ENCODE measurements at places on chromosomes 5 and 9.

- DNase-seq: no peak
Measured at GRCh38 chr9:130382636-130383349, 62.0 kb upstream of the ASS1 start.

GRCh38 chr5:154923441-154924430, 14.3 kb downstream of the GEMIN5 start:
- no peak for DNase-seq

DNA sequence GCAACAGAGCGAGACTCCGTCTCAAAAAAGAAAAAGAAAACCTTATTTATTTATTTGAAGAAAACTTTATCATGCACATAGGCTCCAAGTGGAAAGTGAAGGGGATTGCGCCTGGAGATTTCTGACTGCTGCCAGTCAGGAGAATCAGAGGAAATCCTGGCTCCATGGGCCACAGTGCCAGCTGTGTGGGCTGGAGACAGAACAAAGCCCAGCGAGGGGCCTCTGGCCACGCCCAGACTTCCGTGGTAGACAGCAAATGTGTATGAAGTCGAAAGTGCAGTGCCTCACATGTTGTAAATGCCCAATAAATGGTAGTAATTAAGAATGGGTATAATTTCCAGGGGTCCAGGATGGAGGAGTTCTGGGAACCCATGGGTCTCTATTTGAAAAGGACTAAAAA, 75.8 kb upstream of the WWC1 start:
- no peak for DNase-seq

- DNase-seq: no peak
Measured at GRCh38 chr5:6731465-6732237, 18.4 kb downstream of the TENT4A start.

DNA sequence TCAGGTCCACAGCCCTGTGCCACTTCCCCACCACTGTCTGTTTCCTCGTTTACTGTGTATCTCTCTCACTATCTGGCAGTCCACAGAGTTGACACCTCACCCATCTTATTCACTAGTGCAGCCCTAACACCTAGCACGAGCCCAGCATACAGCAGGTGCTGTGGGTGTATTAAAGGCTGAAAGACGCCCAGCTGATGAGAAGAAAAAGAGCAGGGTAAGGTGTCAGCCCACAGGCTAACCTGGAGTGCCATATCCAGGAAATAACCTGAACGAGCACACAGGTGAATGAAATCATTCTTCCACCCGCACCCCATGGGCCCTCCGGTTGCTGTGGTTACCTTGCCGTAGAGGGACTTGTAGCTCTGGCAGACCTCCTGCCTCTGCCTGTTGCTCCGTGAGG, 18.6 kb downstream of the ANXA6 start:
- no peak for DNase-seq

DNA sequence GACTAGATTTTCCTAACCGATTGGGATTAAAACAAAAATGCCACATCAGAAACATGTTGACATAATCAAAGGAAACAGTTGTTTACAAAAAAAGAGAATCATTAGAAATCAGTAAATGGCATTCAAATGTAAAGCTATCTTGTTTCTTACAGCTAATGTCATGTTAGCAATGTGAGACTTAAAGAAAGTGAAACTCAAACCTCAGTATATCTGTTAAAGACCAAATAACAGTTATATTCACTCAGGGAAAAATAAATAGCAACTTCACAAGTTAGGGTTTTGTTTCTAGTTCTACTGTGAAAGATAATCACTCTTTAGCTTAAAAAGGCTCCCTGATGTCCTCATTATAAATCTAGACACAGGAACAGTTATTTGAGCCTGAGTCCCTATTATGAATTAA, 189.3 kb upstream of the EFNA5 start:
- DNase-seq: no peak

- no peak for DNase-seq
Measured at GRCh38 chr5:66072031-66072430, 72.1 kb upstream of the SREK1 start.

DNA sequence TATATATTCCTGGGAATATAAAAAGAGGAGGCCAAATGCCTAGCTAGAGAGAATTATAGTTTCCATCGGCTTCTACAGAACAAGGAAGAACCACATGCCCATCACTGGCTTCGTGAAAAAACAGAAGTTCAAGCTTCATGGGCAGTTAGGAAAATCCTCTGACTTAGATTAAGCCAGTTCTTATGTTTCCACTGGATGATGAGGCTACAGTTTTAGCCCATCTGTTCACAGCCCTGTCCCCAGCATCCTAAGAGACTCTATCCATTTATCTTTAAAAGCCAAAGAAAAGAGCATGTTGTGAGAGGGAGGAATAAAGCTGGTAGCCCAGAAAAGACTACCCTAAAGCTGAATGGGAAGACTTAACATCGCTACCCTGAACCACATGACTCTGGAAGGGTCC, 285.5 kb upstream of the WWC1 start:
- no peak for DNase-seq

- DNase-seq: no peak
Measured at GRCh38 chr9:85443190-85443598, 298.6 kb downstream of the AGTPBP1 start.

DNA sequence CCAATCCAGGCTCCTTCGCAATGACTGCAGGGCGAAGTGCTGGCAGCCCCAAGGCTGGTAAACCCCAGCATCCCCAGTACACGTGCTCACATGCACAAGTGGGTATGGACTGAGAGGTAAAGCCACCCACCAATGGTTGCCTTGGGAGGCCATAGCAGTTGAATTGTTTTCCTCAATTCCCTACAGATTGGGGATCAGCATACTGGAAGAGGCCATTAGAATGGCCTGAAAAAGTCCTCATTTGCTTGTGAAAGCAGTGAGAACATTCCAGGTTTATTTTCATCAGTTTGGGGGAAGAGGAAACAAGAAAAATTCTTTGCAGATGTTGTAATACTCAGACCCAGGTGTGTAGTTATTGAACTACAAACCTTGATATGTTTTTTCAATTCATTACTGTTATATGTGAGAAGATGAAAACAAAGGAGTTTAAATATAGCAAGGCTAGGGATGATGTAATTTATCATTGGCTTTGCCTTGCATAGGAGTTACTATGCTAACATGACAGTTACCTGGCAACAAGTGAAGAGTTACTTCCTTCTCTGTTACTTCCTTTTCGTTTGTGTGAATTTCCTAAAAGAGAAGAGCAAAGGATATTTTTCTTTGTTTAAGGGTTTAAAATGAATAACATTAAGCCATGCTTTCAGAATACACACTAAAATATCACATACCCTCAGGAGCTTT, 36.4 kb downstream of the MTMR12 start:
- DNase-seq: no peak

- no peak for DNase-seq
Measured at GRCh38 chr5:154997746-154998145, 15.8 kb upstream of the KIF4B start.

DNA sequence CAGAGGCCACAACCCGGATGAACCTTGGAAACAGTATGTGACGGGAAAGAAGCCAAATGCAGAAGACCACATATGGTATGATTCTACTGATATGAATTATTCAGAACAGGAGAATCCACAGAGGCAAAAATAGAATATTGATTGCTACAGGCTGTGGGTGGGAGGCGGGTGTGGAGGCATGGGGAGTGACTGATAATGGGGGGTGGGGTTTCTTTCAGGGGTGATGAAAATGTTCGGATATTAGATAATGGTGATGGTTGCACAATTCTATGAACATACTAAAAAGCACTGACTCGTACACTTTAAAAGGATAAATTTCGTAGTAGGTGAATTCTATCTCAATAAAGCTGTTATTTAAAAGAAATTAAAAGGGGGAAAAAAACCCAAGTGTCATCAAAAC, 10.7 kb downstream of the IL4 start:
- DNase-seq: no peak

- DNase-seq: no peak
Measured at GRCh38 chr5:23740029-23740428, 232.6 kb downstream of the PRDM9 start.

DNA sequence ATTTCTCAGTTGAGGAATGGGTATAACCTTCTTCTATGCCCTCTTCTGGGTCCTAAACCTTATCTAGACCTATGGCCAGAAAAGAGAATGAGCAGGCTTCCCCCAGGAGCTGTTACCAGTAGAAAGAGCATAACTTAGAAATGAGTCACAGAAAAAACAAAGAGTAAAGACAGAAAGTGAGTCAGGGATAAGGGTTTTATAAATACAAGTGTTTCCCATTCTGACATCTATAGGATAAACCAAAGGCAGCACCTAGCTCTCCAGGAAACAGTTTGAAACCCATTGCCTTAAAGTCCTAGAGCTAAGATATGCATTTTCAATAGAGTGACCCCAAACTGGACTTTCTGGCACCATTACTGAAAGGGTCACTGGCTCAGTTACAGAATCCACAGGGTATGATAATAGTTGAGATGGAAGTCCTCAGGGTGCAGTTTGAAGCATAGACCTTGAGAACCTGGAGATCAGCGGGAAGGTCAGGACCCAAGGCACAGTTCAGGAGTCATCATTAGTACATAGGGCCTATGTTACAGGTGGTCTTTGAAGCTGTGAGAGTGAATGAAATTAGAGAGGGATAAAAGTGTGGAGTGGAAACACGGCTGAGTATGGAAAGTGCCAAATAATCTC, 42.7 kb upstream of the LIFR start:
- DNase-seq: no peak

GRCh38 chr9:95511952-95512708, 4.6 kb downstream of the PTCH1 start:
- no peak for DNase-seq

GRCh38 chr5:132184588-132184987, 43.1 kb downstream of the P4HA2 start:
- DNase-seq: no peak

- DNase-seq: no peak
Measured at GRCh38 chr5:4942831-4943178, 197.3 kb upstream of the ADAMTS16 start.

- DNase-seq: no peak
Measured at GRCh38 chr5:180862645-180863044, 1.6 kb upstream of the ZFP62 start.

DNA sequence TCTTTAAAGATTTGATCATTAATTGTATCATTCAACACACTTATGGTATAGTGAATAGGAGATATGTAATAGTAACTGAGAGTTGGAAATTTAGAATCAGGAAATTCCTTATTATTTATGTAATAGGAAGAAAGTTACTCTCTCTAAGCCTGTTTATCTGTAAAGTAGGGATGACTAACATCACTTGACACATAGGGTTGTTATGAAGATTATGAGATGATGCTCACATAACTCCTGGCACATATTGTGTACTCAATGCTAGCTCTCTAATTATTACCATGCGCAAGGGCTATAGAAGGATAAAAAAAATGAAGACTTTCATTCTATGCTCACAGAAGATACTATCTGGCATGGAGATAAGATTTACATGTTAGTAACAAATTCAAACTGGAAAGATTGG, 149.9 kb downstream of the ISOC1 start:
- no peak for DNase-seq

DNA sequence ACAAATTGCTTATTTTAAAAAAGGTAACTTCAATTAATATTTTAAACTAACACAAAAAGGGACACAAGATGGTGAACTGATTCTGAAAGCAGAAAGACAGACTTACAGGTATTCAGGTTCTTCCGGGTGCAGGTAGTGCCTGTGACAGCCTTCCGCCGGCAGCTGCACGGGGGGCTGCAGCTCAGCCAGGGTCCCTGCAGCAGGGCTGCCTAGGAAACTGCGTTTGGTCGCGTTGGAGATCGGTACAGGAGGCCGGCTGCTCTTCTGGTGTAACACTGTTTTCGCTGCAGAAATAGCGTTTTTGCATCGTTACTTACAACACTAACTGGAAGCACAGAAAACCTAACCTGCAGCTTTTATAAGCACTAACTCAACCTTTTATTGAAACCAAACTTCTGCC, 80.0 kb downstream of the CAMSAP1 start:
- no peak for DNase-seq

DNA sequence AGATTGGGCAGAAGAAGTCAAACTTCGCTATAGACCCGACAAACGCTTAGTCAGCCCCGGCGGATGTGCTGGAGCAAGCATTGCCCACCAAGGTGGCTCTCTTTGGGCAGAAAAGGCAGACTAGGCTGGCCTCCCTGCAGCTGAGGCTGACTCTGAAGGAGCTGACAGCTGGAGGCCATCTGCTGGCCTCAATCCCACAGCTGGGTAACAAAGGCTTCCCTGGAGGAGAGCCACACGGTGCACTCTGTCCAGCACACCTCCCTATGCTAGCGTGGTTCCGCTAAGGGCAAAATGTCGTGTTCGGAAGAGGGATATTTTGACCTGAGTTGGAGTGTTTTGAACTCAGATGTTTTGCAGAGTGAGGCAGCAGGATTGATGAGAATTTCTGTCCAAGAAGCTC, 103.5 kb upstream of the PTCH1 start:
- no peak for DNase-seq

DNA sequence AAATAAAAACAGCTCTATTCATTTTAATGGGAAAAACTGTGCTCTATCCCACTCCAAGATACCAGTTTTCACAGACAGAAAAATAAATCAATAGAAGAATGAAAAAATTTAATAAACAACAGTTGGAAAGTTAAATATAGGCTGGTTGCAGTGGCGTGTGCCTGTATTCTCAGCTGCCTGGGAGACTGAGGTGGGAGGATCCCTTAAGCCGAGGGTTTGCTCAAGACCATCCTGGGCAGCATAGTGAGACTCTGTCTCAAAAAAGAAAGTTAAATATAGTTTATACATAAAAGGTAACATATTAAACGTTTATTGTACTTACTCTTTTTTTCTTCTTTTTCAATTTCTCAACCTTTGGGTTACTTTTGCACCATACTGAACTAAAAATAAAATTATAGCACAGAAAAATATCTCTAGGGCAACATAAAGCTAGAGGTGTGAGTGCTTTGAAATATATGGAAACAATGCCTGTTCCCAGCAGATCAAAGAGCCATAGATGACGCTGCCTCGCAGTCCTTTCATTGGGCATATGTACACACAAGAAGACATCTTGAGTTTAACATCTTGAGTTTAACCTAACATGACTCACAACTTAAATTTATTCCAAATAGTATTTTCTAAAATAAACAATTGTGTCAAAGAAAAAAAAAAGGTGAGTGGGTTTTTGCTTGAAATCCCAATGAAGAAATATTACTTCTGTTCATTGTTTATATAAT, 25.7 kb upstream of the KLF9 start:
- no peak for DNase-seq

DNA sequence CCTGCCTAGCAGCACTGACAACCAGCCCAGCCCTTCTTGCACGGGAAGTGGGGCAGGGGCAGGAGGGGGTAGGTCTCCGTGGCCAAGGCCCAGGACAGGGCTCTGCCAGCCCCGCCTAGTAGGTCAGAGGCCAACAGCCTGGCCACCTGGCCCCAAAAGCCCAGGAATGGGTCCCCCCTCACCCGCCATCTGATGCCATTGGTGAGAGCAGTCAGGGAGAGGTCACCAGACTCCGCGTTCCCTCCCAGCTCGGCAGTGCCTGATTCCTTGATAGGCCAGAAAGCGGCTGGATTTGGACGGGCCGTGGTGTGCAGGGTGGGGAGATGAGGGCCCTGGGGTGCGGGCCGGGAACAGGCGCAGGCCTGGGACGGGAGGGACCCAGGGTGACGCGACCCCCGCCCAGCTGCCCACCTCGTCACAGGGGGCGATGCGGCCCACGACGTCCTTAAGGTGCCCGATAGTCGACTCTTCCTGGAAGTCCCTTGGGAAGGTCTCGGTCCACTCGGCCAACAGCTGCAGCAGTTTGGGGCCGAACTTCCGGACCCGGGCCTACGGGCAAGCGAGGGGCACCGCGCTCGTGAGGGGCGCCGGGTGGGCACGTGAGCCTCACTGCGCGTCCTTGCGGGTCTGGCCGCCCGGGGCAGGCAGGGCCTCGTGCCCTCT, 64.5 kb upstream of the RNF130 start:
- no peak for DNase-seq

- DNase-seq: no peak
Measured at GRCh38 chr9:112552229-112553056, 65.8 kb downstream of the KIAA1958 start.

Data from activated CD4-positive, alpha-beta T cell treated with anti-CD3 and anti-CD28 coated beads for 24 hours (primary cell).